Stimulated activated CD8-positive, alpha-beta memory T cell treated with anti-CD3 and anti-CD28 coated beads, Interleukin-2, amount 100 ng/mL, for 48 hours (primary cell): ENCODE measurements at places on chromosomes 12 and 14.
A peak's percentile ranks its signal among the peaks of the same experiment; 100 is the strongest.

DNA sequence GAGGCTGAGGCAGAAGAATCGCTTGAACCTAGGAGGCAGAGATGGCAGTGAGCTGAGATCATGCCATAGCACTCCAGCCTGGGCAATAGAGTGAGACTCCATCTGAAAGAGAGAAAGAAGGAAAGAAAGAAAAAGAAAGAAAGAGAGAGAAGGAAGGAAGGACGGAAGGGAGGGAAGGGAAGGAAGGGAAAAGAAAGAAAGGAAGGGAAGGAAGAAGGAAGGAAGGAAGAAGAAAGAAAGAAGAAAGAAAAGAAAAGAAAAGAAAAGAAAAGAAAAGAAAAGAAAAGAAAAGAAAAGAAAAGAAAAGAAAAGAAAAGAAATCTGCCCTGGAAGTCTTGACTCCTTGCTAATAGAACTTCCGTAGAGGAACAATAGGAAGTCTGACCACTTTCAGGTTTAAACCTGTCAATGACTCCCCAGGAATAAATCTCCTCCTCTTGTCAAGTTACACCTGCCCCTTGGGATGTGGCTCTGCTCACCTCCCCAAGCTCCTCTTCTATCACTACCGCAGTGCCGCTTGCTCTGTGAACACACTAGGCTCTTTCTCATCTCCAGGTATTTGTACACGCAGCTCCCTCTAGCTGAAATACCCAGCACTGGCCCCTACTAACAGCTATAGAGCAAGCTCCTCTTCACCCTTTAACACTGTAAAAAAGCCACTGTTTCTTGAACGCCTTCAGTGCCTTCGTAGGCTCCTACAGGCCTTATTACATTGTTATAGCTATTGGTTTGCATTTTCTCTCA lies 773.1 kb upstream of the TBX3 start:
- no peak for DNase-seq

DNA sequence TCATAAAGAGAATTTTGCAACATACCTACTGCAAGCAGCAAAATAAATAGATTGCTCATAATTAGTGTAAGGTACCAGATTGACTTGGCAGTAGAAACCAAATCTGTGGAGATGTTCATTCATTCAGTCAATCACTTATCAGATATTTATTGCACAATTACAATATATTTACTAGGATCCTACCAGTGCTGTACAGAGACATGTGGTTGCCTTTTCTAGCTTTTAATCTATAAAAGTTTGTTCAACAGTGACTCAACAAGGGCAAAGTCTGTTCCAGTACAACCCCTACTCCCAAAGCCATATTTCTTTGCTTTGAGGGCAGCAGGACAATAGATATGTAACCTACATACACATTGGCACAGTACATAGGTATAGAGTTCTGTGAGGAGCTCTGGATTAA lies 27.3 kb downstream of the ABCD2 start:
- DNase-seq, result no peak

DNA sequence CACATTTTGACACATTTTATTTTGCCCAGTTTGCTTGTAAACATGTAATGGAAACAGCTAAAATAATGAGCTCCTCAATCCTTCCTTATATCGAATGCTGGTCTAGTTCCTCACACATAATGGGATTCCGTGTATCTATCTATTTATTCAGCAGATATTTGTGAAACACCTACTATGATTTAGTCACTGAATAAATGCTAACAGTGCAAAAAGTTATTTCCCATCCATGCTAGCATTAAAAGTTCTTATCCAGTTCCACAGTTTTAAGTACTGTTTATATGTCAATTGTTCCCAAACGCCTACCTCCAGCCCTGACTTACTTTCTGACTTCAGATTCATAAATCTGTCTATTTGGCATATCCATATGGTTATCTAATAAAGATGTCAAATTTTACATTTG lies 1788.7 kb upstream of the FLRT2 start:
- no peak for DNase-seq

DNA sequence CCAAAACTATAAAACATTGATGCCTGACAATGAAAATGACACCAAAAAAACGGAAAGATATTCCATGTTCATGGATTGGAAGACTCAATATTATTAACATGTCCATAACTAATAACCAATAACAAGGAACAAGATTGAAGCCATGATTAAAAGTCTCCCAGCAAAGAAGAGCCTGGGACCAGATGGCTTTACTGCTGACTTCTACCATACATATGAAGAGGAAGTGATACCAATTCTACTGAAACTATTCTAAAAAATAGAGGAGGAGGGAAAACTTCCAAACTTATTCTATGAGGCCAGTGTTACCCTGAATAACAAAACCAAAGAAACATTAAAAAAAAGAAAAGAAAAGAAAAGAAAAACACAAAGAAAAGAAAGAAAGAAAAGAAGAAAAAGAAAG lies 54.6 kb upstream of the ATF7IP start:
- no peak for DNase-seq

- no peak for DNase-seq
These were observed 1246.4 kb downstream of the SLC16A7 start for GRCh38 chr12:60842181-60842580.

GRCh38 chr12:90253674-90254181 lies 545.1 kb upstream of the ATP2B1 start:
- peak; percentile 12 for DNase-seq

GRCh38 chr14:52299692-52300278 lies 14.3 kb upstream of the PTGER2 start:
- DNase-seq, result no peak

GRCh38 chr12:93460003-93460402 lies 7.3 kb upstream of the MRPL42 start:
- DNase-seq, result no peak

DNA sequence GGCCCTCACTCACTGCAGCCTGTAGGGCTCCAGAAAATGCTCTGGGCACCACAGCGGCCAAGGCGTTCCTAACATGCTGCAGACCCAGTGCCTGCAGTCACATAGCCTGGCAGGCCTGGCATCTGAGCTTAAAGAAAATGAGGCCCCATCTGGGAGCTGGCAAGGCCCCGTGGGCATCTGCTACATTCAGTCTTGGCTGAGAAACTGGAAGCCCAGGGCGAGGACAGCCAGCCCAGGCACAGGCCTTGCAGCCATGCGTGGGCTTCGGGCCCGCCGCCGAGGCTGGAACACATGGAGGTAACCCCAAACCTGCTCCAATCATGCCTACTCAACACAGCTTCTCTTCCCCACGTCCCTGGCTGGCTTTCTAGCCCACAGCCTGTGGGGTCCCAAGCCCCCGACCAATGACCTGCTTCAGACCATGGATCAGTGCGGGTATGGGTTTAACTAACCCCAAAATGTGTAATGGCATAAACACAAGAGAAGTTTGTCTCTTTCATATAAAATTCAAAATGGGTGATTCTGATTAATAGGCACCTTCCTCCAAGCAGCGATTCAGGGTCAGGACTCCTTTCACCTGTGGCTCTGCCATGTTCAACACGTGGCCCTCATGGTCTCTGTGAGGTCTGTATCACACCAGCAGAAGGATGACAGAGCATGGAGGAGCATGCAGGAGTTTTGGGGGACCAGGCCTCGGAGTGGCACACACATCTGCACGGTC lies 6.4 kb downstream of the NGB start:
- DNase-seq, result no peak

GRCh38 chr14:69471436-69471835 lies 13.1 kb upstream of the PLEKHD1 start:
- no peak for DNase-seq

- DNase-seq, result no peak
These were observed 203.5 kb upstream of the G2E3 start for GRCh38 chr14:30355431-30355913.

GRCh38 chr12:124457287-124458219 lies 109.9 kb downstream of the NCOR2 start:
- DNase-seq, result peak; percentile 27

DNA sequence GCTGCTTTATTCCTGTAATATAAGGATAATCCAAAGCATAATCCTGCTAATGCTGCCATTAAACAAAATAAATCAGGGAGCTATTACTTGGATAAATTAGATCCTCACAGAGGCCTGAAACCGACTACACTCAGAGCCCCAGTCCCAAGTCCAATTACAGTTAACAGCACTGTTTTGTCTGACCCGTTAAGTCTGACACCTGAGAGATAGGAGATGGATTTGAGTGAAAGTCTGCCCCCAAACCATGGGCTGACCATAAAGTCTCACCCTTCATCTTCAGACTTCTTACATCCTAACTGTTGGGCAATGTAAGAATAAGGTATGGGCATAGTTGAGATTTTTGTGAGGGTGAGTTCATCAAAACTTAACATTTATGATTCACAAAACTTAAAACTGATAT lies 181.7 kb downstream of the PLCZ1 start:
- no peak for DNase-seq

- no peak for DNase-seq
These were observed 7.8 kb upstream of the EGLN3 start for GRCh38 chr14:33958605-33959226.

DNA sequence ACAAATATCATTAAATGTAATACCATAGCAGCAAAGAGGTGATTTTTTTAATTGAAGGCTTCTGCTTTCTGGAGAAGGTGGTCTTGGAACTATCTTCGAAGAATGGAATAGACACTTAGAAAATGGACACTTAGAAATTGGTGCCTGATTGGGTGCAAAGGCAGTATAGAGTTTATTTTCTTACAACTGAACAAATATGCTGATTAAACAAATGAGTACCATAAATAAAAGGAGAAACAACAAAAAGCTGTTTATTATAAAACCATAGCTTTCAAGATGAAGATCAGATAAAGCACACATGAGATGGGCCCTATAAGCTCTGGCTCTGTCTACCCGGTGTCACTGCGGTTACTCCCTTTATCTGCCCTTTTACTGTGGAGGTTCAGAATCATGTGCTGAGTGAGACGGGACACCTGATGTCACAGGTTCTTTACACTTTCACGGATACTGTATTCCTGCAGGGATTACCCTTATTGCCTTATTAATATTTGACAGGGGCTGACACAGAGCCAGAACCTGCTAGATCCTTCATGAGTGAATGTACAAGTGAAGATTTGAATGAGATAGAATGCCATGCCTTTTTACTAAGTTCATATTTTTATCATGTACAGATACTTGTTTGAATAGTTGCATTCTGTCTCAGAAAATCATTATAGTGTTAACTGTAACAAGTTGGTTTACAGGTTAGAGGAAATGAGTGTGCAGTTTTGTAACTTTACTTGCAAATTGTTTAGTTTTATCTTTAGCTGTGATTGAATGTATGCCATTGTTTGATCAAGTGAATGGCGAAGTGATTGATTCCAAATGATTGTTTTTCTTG lies 477.5 kb upstream of the RGS6 start:
- DNase-seq, result no peak

DNA sequence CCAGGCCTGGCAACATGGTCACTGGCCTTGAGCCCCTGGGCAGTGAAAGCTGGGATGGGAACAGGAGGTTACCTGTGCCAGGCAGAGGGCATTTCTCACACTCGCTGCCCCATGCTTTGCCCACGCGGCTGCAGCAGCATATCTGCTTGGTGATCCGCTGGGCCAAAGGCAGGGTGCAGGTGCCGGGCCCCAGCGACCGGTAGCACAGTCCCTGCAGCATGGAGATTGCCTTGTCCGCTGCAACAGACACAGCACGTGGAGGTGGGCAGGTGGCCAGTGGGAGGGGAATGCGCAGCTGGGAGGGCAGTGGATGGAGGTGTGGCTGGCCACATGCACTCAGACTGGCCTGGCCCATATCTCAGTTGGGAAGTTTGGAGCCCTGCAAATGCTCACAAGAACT lies 35.3 kb downstream of the ISCA2 start:
- no peak for DNase-seq

GRCh38 chr12:12127304-12127703 lies 56.6 kb downstream of the BCL2L14 start:
- DNase-seq, result no peak

- DNase-seq, result no peak
These were observed 7.8 kb downstream of the SH2B3 start for GRCh38 chr12:111413442-111414086.

DNA sequence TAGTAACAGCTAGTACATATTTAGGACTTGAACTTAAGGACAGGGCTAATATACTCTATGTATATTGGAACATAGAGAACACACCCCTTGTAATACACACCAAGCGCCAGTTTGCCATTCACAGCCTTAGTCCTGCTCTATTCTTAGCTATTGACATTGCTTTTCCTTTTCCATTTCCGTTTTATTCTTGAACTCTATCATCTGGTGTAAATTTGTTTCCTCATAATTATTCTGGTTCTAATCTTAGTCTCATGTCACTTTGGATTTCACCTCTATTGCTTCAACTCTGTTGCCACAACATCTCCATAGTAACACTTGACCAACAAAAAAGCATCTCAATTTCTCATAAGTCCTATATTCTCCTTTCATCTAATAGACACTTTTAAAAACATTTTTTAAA lies 225.7 kb downstream of the PHLDA1 start:
- DNase-seq, result no peak

DNA sequence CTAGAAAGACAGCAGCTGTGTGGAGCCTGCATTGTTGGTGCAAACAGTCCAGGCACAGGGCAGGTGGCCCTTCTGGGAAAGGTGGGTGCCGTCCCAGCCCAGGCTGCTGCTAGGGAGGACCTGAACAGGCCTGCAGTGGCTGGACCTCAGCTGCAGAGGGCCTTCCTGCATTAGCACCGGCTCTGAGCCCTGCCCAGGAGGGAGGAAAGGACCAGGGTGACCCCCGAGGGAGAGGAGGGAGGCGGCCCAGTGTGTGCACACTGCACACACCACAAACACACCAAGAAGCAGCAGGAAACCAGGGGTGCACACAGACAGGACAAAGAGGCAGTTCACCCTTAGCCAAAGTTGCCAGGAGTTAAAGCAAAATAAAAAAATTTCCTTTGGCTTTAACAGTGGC lies 8.0 kb upstream of the PGAM5 start:
- DNase-seq, result no peak

DNA sequence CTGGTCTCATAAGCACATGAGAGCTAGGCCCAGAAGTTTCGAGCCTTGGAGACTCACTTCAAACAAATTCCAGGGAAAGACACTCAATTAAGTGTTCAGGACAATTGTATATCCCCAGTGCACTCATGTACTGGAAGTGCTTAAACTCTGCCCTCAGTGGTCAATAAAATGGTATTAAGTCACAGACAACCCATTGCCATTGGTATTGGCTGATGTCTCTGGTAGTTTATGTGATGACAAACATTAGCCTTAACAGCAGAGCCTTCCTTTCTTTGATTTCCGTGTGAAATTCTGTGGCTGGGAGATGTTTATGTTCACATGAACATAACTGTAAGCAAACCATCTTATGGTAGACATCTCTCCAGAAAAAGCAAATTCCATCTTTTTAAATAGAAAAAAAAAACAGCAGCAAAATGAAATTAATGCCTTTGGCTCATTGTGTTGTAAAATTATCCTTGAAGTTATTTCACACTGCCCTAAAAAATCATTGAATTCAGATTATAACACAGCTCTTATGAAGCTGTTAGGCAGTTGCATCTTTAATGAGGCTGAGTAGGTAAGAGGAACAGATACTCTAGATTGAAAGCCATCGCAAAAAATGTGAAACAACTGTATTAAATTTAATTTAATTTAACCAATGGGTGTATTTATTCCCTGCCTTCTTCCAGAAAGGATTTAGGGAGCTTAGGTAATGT lies 216.2 kb upstream of the PLEKHG7 start:
- no peak for DNase-seq

- DNase-seq, result no peak
These were observed 1.9 kb upstream of the KRT78 start for GRCh38 chr12:52850681-52851080.
